Large intestine (tissue), 12 donors: ENCODE measurements at places on chromosomes 16 and 17. TPM values are rescaled to one million over a fixed set of nuclear protein-coding genes. Genes with fewer than 3 reads are reported as not detected.

LDHD gene
- 2.2 TPM for polyA plus RNA-seq

DNAH17 gene
- 4.4 TPM for polyA plus RNA-seq

DNA sequence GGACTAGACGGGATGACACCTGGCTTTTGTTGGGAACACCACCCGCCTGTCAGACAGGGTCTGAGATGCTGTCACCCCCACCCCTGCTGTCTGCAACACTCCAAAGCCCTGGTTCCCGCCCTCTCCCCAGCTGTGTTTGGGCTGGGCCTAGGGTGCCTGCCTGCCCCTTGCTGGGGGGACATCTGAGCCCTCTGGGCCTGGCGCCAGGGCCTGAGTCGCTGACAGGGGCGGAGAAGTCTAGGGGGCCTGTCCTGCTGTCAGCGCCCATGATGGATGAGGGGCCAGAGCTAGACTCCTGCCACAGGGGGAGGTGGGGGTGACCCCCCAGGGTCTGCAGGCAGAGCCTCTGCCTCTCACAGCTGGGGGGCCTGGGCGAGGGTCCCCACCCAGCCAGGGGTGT, 7.6 kb upstream of the PKMYT1 start:
- DNase-seq = no peak

DNA sequence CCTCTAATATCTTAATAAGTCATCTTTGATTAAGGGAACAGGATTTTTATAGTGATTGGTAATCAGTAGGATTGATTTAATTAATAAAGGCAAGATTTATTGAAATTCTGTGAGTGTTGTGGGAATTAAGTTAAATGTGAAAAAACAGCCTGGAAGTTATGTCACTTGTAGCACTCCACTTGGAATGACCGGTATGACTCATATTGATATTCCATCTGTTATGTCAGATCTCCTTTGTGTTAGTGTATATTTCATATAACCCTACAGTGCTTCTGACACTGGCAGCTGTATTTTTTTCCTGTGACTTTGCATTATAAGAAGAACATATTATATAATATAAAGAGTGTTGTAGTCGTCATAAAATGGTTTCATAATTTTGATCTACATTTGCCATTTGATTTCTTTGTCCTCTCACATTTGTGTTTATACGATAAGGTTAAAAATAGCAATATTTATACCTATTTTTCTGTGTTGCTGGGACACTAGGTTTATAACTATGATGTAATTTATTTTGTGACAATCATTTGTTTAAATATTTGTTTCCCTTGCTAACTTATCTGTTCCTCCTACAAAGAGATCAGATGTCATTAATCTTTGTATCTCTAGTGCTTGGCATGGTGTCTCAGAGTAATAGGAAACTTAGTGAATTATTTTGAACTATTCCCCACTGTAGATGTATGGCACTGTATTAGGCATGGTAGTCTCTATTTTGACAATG, 249.0 kb downstream of the BCAS3 start:
- no peak for DNase-seq

DNA sequence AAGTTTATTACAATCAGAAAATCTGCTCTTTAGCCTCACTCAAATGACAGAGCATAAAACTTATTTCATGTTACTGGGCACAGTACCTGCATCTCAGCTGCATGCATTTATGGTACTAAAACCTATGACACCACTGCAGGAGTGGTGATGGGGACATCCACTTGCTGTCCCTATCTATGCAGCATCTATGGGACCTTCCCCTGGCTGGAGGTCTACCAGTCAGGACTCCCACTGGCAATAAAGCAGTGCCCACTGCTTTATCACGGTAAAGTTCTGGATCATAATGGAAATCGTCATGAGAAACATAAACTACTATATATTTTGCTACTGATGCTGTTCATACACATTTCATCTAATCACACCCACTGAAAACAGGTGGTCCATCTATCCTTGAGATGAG, 26.2 kb downstream of the NSMCE1 start:
- no peak for DNase-seq

- no peak for DNase-seq
Measured at GRCh38 chr17:47670064-47670463, 20.3 kb downstream of the KPNB1 start.

DNA sequence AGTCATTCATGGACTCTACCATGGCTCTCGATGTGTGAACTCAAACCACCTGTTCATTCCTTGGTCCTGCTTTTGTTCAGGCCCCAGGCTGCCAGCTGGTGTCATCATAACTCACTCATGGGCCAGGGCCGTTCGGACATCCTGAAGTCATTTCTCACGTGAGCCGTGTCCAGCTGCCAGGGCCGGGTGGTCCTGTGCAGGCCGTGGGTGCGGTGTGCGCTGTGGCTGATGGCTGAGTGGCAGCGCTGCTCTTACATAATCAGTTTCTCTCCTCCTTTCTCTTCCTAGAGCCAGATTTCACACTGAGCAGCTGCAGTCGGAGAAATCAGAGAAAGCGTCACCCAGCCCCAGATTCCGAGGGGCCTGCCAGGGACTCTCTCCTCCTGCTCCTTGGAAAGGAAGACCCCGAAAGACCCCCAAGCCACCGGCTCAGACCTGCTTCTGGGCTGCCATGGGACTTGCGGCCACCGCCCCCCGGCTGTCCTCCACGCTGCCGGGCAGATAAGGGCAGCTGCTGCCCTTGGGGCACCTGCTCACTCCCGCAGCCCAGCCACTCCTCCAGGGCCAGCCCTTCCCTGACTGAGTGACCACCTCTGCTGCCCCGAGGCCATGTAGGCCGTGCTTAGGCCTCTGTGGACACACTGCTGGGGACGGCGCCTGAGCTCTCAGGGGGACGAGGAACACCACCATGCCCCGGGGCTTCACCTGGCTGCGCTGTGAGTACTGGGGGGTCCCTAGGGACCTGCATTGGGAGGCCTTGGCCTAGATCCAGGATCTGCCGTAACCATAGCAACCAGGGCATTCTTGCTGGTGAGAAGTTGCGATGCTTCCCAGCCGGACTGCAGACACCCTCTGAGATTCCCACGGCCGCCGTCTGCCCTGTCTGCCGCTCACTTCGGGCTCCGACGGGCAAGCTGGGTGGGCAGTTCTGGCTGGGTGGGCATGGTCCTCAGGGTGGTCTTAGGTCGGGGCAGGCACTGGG, at the start of gene IL34:
IL34 (plus strand) TSS at position 300 of the 982 bp plus-strand sequence; CDS start at position 689, 389 bp downstream.
- DNase-seq = no peak

GRCh38 chr17:10147040-10147439, 51.4 kb downstream of the GAS7 start:
- no peak for DNase-seq
